ENCODE measurements at places on chromosomes 12 and 14.
A peak's percentile ranks its signal among the peaks of the same experiment; 100 is the strongest.

- no peak for DNase-seq
Measured at GRCh38 chr12:138898-139534, 72.4 kb downstream of the IQSEC3 start.

- DNase-seq = no peak
Measured at GRCh38 chr14:81765651-81766275, 232.1 kb upstream of the SEL1L start.

DNA sequence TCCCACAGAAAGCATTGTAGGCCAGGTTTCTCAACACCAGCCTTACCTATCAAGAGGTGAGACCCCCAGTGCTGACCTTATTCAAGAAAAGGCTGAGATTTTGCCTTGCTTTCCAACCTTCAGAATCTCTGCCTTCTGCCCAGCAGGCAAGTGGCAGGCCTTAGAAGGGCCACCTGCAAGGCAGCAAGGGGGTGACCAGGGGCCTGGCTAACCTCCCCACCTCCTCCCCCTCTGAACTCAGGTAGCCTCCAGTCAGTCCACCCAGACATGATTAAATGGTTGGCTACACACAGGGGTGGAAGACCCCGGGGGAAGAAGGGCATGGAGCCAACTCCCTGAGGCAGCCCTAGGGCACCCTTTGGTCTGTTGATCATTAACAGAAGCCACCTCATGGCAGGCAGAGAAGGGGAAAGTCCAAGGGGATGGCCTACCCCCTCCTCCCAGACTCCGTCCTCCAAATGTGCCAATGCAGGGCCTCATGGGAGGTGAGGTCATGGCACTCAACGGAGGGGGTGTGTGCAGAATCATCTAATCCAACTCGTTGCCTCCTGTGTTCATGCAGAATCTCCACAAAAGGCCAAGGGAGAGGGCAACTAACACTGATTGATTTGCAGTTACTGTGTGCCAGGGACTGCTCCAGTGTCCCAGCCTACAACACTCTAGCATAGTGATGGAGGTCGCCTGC is 8.5 kb downstream of the ZFP36L1 start:
- no peak for DNase-seq

DNA sequence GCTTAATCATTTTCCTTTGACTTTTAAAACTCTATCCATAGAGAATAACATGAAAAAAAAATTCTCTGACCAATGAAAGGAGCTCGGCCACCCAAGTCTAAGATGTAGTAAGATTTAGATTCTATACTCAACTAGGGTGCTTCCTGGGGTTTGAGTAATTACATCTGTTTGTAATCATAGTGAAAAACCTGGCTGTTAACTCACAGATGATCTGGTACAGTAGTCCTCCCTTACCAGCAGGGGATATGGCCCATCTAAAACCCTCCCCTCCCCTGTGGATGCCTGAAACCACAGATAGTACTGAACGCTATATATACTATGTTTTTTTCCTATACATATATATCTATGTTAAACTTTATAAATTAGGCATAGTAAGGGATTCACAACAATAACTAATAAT is 89.2 kb downstream of the DAAM1 start:
- DNase-seq = no peak

- DNase-seq = no peak
Measured at GRCh38 chr12:129534966-129535750, 368.7 kb downstream of the TMEM132D start.

GRCh38 chr14:103762541-103762940 is 46.9 kb downstream of the ZFYVE21 start:
- no peak for DNase-seq

- no peak for DNase-seq
Measured at GRCh38 chr12:49108958-49109404, 1.7 kb downstream of the LMBR1L start.

DNA sequence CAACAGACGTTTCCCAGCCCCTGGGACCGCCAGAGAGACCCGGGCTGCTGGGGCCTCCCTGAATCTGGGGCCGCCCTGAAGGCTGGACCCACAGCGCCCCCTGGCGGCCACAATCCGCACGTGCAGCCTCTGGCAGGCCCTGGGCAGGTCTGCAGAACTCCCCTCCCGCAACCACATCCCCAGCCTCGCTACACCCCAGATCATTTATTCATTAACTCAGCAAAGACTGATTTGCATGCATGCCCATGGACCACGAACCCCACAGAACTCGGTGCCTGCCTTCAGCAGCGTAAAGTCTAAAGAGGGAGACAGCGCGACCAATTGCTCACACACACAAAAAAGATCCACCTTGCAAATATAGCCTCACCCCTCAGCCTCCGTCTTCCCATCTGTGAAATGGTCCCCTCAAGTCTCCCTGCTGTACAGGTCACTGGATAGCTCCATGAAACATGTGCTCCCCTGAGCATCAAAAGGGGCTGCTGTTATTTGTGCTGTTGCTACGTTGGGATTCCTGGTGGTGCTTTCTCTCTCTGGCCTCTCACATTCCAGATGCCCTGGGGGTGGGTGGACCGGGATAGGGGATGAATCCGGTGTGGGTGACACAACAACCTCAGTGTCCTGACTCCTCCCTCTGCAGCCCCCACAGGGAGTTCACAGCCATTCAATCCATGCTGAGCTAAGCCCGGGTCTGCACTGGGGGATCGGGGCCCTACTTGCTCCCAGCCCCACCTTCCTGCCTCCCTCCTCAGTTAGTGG is 96.4 kb downstream of the SCARB1 start:
- peak; percentile 77 for DNase-seq

DNA sequence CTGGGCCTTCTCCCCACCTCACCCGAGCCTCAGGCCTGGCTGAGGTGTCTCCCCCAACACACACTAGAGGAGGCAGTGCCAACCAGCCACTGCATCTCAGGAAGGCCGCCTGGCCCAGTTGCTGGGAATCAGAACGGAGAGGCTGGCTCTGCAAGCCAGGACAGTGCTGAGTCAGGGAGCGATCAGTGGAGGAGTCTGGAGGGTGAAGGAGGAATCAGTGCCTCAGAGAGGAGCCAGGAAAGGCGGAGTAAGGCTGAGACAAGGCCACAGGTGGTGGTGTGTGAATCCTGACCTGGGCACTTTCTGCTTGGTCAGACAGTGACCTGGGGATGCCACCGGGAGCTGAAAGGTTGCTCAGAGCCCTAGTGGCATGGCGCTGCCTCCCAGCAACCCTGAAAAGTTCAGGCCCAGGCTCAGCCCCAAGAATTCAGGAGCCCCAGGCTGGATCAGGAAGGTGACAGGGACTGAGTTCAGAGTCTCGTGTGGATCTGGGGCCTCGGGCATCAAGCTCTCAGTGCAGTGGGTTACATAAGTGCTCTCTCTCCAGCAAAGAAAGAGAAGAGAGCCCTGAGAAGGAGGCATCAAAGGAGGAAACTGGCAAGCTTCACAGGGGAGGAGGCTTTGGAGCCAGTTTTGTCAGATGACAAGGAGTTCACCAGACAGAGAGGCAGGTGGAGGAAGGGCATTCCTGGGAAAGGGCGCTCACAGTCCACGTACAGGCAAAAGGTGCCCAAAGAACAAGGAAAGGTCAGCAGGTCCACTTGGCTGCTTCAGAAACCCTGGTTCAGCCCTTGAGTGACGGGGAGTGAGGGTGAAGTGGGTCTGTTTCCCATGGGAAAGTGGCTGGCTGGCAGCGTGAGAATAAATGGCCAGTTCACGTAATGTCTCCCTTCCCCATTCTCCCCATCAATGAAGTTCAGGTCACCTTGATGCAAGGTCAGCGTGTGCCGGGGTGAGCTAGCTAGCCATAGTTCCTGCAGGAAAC is 87.8 kb downstream of the ZFP36L1 start:
- DNase-seq = no peak

DNA sequence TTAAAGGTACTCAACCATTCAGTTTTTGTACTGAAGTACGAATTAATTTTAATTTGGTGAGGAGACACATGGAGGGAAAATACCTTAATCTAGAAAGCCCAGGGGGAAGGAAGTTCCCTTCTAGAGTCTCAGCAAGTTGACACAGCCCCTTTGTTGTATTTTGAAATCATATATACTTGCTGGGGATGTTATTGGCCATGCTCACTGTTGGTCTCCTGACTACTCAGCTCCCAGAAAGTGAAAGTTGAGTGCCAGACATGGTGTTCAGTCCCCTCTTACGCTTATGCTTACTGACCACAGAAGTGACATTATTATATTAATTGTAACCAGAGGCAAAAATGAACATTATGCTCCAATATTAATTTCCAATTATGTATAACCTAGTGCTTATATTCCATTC is 28.1 kb downstream of the ARF6 start:
- no peak for DNase-seq

DNA sequence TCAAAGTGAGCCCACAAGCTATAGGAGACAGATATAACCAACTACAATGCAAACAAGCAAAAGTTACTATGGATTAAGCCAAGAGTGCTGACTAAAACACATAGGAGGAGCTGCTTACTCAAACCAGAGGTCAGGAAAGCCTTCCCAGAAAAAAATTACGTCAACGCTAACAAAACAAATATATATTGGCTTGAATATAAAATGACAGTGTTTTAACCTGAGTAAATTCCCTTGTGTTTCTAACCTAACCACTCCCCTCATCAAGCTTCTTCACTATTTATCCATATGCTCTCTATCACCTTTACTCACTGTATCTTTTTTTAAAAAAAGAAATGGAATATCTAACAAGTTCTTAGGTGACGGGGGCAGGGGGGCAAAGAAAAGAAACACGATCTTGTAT is 115.9 kb downstream of the MED13L start:
- no peak for DNase-seq

GRCh38 chr14:100885617-100886016 is 17.9 kb downstream of the RTL1 start:
- no peak for DNase-seq

DNA sequence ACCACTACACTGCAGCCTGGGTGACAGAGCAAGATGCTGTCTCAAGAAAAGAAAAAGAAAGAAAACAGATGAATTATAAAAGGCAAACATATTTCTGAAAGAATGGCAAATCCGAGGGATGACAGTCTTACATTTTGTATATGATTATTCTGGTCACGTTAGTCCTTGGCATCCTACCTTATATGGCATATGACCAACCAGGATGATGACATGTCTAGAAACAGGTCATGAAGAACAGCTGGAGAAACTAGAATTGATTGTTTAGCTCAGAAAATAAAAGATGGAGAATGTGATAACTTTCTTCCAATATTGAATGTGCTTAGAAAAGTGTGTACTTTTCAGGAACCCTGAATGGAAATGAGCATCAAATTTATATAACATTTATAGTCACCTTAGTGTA is 19.2 kb downstream of the SLC2A14 start:
- DNase-seq = no peak

DNA sequence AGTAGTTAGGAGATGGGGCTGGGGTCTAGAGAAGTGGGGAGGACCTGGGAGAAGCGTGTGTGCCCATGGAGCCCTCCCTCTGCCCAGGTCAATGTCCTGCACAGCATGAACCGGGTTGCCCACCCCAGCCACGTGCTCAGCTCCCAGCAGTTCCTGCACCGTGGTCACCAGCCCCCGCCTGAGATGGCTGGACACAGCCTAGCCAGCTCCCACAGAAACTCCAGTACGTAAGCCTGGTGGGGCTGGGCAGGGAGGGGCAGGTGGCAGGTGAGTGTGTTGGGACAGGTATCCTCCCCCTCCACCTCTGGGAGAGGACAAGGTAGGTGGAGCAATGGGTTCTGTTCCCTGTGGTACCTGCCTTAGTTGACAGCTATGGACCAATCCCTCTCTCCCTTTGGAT is 20.7 kb downstream of the CLSTN3 start:
- DNase-seq = no peak

- DNase-seq = no peak
Measured at GRCh38 chr14:62329427-62329826, 567.2 kb downstream of the SNAPC1 start.

DNA sequence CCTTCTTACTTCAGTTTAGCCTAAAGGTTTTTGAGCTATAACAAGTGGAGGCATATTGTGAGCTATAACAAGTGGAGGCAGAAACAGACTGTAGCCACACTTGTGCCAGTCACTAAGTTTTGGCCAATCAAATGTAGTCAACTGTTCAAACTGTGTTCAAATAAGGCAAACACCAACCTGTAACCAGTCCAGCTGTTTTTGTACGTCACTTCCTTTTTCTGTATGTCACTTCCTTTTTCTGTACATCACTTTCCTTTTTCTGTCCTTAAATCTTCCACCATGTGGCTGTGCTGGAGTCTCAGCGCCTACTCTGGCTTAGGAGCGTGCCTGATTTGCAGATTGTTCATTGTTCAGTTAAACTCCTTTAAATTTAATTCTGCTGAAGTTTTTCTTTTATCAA is 79.7 kb downstream of the FUT8 start:
- DNase-seq = no peak

DNA sequence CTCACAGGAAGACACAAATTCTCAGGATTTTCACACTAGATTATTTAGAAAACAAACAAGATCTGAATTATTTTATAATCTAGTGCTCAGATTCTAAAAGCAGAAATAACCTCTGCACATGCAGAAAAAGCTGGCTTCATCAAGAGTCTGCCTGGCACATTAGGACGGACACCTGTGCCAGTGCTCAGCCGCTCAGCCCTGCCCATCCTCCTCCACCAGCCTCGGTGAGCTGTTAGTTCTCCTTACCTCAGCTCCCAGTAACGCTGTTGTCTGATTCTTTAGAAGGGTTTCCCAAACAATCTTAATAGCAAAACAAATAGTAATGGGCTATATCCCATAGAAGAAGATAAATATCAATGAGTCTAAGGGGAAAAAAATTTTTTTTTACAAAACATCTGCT is 27.7 kb downstream of the DUSP16 start:
- DNase-seq = no peak

DNA sequence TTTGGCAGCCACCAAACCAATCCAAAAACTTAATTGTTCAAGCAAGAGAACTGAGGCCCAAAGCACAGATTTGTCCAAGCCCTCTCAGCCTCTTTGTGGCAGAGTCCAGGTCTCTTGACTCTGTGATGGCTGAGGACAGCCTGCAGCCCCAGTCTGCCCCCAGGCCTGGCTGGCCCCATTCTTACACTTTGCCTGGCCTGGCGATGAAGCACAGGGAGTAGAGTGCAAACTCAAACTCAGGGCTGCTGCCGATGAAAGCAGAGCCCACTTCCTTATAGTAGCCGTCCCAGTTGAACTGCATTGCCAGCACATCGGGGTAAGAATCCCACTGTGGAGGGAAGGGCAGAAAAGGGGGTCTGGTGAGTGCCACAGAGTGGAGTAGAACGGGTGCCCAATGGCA is 5.6 kb upstream of the RPAP3 start:
- no peak for DNase-seq

GRCh38 chr14:68374682-68375081 is 418.2 kb downstream of the ZFP36L1 start:
- no peak for DNase-seq

GRCh38 chr12:91250273-91250665 is 67.7 kb upstream of the DCN start:
- no peak for DNase-seq

- DNase-seq = no peak
Measured at GRCh38 chr12:19970116-19970515, 398.2 kb upstream of the PDE3A start.

DNA sequence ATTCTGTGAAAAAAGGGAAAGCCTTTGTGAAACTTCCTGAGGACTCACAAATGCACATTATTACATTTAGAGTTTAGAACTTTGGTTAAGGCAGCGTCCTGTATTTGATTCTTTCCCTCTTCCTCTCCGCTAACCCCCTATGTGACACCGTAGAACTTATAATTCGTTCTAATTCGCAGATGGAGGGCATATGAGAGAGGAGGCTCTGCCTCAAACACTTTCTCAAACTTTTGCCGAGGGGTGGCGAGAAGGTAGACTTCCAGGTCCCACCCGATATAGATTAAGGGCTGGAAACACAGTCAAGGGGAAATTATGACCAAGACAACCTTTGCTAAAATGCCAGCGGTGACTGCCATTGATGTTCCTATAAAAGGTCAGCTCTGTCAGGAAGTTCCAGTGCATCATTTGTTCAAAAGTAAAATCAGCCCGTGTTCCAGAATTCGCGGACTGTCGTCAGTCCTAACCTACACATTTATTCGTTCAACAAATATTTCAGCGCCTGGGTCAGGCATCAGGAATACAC is 904 bp upstream of the PAPOLA start:
- no peak for DNase-seq

Data from stimulated activated CD8-positive, alpha-beta memory T cell treated with anti-CD3 and anti-CD28 coated beads, Interleukin-12 subunit alpha, Interleukin-12 subunit beta, amount 100 ng/mL, for 1 hour (primary cell).